D341Med (cell line): ENCODE measurements at places on chromosomes 5 and 9.

- no peak for DNase-seq
These were observed 14.8 kb downstream of the ASPN start for GRCh38 chr9:92467511-92467910.

- DNase-seq = no peak
These were observed 174.9 kb upstream of the PUM3 start for GRCh38 chr9:3018691-3019230.

DNA sequence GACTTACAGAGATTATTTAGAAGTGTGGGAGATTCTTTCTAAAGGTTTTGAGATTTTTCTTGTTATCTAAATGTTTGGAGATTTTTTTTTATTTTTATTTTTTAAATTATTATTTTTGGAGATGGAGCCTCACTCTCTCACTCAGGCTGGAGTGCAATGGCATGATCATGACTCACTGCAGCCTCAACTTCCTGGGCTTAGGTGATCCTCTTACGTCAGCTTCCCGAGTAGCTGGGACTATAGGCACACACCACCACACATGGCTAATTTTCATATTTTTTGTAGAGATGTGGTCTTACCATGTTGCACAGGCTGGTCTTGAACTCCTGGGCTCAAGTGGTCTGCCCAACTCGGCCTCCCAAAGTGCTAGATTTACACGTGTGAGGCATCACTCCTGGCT is 694.5 kb downstream of the TLE1 start:
- DNase-seq = no peak

DNA sequence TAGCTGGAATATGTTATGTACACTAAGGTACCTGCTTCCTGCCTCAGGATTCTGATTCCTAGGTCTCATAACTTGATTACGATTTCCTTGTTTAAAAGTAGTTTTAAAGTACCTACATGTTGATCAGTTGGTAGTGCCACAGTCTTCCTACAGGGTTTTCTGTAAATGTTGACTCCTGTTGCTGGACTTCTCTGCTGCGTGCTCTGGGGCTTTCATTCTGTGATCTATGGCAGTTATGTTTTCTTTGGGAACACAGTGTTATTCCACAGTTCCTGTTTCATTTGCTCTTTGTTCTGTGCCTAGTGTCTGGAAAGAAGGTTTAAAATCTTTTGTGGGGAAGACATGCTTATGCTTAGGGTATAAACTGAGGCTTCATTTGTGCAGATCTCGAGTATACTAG is 343.5 kb downstream of the PLK2 start:
- no peak for DNase-seq

DNA sequence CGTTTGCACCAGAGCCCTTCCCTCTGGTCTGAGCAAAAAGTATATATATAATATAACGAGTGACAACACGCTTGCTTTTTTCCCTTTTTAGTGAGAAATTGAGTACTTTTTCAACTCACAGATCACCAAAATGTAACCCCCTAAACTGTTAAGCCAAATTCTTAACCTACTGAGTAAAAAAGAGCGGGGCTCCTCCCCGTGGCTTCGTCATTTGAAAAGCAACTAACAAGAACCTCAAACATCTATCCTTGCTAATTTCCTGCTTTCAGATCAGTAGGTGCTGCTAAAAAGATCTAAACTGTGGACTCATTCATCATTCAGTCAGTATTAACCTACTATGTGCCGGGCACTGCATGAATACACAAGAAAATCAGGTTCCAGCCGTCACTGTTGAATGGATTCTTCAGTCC is 1.0 kb upstream of the PTBP3 start:
- no peak for DNase-seq

DNA sequence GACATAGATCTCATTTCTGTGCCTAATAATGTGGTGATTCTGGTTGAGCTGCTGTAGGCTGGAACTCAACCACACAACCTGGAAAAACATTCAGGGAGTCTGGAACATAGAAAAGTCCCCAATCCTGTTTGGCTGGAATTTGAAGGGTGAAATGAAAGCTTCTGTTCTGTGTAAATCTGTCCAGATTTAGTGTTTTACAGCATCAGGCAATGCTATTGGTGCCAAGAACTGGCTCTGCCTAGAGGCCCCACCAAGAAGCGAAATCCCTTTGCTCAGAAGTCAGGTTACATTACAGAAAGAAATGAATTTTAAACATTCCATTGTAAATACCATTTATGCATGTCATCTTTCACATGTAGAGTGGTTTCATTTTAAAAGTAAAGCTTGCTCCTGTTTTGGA is 56.3 kb downstream of the TMEM174 start:
- DNase-seq = no peak

DNA sequence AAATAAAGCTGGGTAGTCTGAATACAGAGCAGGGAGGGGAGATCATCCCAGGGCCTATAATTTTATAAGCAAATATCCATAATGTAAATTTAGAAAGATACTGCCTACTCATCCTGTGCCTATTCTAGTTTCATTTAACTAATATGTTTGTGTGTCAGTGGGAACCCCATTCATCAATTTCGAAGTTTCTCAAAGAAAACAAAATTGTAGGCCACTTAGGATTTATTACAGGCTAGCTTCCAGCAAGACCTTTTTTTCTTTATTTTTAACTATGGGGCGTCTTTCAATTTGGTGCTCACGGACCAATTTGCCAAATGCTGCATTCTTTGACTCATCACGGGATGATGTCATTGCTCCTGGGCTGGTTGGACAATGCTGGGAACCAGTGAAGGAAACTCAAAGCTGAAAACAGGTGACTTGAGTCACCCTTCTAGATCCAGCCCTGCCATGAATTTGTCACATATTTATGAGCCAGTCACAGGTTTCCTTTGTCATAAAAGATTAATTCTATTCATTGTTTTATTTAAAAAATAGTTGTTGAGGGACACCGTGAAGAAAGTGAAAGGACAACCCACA is 13.4 kb downstream of the PCSK5 start:
- no peak for DNase-seq

DNA sequence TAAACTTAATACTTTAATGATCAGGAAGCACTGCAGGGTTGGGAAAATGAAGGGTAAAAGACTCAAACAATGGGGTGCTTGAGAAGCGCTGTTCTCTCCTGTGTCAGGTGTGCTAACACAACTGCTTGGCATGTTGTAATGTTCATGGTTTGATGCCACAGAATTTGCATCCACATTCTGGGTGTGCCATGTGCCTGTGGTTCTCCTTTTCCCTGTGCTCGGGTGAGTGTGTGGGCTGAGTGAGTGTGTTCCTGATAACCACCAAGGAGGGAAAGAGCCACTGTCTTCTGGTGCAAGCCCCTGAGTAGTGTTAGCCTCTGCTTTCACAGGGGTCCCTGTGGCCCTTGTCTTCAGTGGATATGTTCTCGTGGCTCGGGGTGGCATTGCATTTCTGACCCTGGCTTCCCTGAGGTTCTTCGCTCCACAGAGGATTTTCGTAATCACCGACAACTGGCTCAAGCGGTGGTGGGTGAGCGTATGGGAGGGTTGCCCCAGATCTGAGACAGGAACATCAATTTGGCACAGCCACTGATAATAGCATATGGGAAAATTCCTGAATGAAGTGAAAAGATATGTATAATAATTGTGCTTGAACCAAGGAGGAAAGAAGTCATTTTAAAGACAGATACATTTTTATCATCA is 102.0 kb downstream of the MVB12B start:
- no peak for DNase-seq

- DNase-seq = no peak
These were observed 18.0 kb downstream of the POLR1E start for GRCh38 chr9:37503736-37504135.

GRCh38 chr5:31107091-31107518 is 86.4 kb upstream of the CDH6 start:
- DNase-seq = no peak

DNA sequence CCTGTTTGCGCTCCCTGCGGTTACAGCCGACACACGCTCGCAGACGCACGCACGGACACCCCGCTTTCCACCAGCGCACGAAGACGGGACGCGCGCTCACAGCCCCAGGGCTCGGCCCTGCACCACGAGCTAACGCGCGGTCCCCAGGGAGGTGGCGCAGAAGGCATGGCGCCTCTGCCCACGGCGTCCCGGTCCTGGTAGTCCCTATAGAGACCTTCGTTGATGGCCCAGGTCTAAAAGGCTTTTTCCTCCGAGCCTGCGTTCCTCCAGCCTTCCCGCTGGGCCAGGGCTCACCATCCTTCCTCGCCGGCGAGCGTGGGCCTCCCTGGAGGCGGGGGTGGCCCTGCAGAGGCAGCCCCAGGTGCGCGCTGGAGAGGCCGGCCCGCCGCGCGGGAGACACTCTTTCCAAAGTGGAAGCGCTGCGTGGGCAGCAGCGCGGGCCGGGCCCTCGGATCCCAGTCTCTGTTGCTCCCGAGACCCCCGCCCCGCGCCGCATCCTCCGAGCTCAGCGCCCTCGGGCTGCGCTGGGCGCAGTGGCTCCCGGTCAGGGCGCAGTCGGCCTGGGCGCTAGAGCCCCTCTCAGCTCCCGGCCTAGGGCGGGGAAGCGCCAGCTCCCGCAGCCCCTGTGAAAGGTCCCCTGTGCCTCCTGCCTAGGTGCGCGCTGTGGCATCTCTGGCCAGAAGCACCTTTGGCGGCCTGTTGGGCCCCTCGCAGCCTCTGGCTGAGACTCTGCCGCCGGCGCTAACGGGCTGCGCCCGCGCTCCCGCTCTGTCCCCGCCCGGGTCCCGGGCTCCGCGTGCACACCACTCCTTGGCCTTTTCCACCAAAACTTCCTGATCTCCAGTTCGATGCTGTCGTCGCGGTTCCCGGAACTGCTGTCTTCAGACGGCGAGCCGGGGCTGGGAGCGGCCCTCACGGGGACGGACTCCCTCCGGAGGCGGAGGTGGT is 31.9 kb upstream of the FANCC start:
- DNase-seq = no peak

- DNase-seq = no peak
These were observed 92.1 kb downstream of the PIP5K1B start for GRCh38 chr9:68797116-68797515.

DNA sequence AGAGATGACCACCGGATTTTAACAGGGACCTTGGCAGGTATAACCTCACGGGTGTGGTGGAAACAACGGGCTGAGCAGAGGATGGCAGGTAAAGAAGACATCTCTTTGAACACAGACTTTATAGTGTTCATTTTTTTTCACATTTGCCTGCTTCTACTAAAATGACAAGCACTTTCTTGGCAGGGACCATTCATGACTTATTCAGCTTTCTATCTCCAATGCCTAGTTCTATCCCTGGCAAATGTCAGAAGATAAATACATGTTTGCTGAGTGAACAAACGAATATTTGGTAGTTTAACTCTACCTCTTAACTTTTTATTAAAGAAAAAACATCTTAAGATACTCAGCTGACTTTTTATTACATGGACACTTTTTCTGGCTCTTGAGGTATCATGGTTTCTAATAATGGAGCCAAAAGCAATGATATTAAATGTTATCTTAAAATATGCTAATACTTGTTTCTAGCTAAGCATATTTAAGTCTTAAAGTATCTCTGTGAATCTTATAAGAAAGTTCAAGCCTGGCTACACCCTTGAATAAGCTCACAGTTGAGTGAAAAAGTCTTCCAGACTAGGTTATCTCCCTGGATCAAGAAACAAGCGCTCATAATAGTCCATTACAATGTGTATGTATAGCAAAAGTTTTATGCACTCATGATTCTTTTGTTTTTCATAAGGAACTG is 8.5 kb downstream of the ELL2 start:
- no peak for DNase-seq

- DNase-seq = no peak
These were observed 456.6 kb downstream of the ARHGEF28 start for GRCh38 chr5:74082512-74083055.

DNA sequence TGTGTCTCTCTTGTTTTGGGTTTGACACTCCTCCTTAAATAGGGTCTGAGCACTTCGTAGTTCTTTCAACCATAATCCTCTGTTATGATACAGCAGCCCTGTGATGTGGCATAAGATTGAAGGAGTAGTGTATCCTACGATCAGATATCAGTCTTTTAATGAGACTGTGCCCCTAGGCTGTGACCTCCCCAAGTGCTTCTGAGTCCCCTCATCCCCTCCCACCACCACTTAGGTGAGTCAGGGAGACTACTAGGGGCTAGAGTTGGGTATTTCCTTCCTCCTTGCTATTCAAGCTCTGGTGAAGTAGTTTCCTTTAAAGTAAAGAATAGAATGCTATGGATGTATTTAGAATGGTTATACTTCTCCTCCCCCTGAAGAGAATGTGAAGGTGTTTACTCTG is 637.2 kb upstream of the GRAMD2B start:
- no peak for DNase-seq

DNA sequence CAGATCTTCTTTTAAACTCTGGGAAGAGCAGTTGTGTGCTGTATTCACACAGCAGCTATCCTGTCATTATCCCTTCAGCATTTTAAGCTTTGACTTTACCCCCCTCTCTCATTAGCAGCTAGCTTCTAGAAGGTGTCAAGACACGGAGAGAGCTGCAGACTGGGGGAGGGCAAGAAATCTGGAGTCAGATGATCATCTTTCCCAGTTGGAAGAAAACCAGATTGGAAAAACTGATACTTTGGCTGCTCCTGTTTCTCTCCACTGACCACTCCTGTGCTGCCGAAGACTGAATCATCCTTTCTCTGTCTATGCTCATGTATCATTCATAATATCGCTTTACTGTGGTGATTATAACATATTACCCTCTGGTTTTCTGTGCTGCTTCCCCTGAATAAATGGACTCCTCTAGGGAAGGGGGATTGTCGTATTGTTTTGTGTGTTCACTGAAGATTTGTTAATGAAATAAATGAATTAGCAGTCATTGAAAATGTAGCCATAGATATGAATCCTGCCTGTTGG is 75.1 kb downstream of the SH3GL2 start:
- DNase-seq = no peak

- DNase-seq = no peak
These were observed 104.1 kb downstream of the UGCG start for GRCh38 chr9:112000743-112001142.

GRCh38 chr9:125784286-125785049 is 37.3 kb downstream of the PBX3 start:
- no peak for DNase-seq

GRCh38 chr5:172593721-172594235 is 47.3 kb upstream of the NEURL1B start:
- no peak for DNase-seq

GRCh38 chr9:6641961-6642360 is 3.6 kb downstream of the GLDC start:
- no peak for DNase-seq

DNA sequence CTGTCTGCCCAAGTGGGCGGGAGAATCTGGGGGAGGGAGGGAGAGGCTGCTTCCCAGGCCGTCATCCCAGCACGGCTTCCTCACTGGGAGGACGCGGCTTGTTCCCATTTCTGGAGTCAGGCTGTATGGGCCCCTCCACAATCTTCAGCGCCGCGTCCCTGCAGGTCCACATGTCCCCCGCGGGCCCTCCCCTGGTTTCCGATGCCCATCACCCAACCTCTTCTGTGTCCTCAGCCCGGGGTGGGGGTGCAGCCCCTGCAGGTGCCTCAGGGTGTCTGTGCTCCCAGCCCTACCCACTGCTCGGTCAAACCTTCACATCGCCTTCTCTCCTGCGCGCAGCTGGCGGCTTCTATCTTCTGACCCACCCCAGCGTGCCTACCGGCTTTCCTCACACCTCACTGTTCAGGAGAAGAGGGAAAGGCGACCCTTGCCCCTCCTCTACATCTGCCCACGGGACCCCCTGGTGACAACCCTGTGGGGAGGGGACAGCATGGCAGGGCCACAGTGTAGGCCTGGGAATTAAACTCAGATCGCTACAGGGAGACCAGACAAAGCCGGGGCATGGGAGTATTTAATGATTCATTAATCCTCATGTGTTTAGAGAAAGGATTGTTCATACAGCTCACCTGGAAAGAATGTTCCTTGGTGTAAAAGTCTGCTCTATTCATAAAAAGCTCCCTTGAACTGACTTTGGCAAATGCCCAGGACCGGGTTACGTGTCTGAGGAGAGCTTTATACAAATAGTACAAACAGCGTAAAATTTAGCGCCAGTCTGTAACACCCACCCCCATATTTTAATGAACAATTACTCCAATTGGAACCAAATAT is 145.1 kb downstream of the IRX1 start:
- no peak for DNase-seq
